ENCODE measurements at places on chromosomes 16 and 17.
A peak's percentile ranks its signal among the peaks of the same experiment; 100 is the strongest.

DNA sequence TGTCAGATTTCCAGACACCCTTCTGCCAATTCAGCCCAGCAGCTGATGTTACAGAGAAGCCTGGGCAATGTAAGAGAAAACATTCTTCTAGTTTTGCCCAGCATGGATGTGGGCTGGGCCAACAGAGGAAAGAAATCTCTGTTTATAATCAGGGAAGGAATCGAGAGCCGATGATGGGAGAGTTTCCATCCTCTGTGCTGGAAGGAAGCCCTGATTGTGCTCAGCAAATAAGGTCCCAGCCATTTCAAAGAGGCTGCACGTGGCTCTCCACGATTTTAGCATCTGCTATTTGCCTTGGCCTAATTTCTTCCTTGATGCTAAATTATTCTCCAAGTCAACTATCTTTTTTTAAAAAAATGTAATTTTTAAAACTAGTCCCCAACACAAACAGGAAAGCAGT is 70.0 kb downstream of the IRX6 start:
- no peak overlapping the region for H3K27ac ChIP-seq
- DNase-seq: no peak
- H3K27me3 ChIP-seq: peaks cover 4% of the 10 kb centered on the region
- H3K4me1 ChIP-seq: no peaks in the 10 kb centered on the region

- H3K4me3 ChIP-seq: no peak overlapping the region
- peaks cover 6% of the 10 kb centered on the region for H3K4me1 ChIP-seq
- peaks cover 11% of the 10 kb centered on the region for H3K27me3 ChIP-seq
- H3K36me3 ChIP-seq: no peaks in the 10 kb centered on the region
- no peak for DNase-seq
Observed at GRCh38 chr16:30621765-30622164, 11.6 kb upstream of the ZNF689 start.

GRCh38 chr17:7173687-7174602 is 5.2 kb downstream of the ASGR1 start:
- no peak overlapping the region for H3K4me3 ChIP-seq
- H3K27ac ChIP-seq: no peak overlapping the region
- DNase-seq: peak; percentile 28
- no peaks in the 10 kb centered on the region for H3K36me3 ChIP-seq
- H3K27me3 ChIP-seq: peaks cover 12% of the 10 kb centered on the region
- H3K4me1 ChIP-seq: peaks cover 10% of the 10 kb centered on the region

GRCh38 chr17:49910094-49910857 is 58.7 kb upstream of the DLX4 start:
- DNase-seq: no peak
- no peaks in the 10 kb centered on the region for H3K36me3 ChIP-seq
- H3K27me3 ChIP-seq: peaks cover 52% of the 10 kb centered on the region
- peak overlapping the region; percentile 26 for H3K4me3 ChIP-seq
- H3K4me1 ChIP-seq: no peaks in the 10 kb centered on the region

- no peak overlapping the region for H3K4me3 ChIP-seq
- H3K4me1 ChIP-seq: no peaks in the 10 kb centered on the region
- DNase-seq: no peak
- no peaks in the 10 kb centered on the region for H3K36me3 ChIP-seq
- H3K27me3 ChIP-seq: peaks cover 10% of the 10 kb centered on the region
Observed at GRCh38 chr16:558298-559020, 1.7 kb upstream of the PRR35 start.

DNA sequence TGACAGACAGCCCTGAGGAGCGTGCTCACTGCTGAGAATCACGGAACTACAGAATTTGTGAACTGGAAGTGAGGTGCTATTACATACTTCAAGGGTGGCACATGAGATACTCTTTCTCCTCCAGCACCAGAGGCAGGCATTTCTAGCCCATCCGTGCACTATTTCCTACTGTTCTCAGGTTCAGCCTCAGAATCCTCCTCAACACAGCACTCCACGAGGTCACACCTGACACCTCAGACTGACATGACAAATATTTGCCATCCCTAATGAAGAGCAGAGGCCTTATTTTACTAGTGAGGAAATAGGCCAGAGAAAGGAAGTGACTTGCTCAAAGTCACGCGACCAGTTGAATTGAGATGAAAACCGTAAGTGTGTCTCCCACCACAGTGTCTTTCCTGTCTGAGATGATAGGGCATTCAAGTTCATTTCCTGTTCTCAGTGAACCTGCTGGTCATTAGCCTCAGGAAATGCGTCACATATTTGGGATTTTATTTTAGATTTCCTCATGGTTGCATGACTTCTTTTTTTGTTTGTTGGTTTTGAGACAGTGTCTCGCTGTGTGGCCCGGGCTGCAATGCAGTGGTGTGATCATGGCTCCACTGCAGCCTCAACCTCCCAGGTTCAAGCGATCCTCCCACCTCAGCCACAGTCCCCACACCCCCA is 23.6 kb downstream of the SEZ6 start:
- peaks cover 18% of the 10 kb centered on the region for H3K4me1 ChIP-seq
- peaks cover 2% of the 10 kb centered on the region for H3K27me3 ChIP-seq
- peak overlapping the region; percentile 13 for H3K27ac ChIP-seq
- H3K36me3 ChIP-seq: no peaks in the 10 kb centered on the region
- peak; percentile 13 for DNase-seq

DNA sequence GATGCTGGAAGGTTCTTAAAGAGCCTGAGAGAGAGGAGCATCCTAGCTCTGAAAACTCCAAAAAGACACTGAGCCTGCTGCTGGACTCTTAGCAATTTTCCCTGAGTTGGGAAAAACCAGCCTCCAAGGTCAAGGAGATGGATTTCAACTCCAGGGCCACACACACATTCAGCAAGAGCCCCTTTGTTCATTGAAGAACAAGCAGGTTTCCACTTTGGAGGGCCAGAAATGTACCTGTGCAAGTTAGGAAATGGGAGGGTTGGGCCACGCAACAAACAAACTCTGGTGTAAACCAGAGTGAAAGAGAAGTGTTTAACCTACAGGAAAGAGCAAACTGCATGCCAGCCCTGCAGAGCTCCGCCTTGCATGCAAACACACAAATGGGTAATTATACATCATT is 264.8 kb upstream of the RPL38 start:
- DNase-seq: no peak
- peaks cover 2% of the 10 kb centered on the region for H3K27me3 ChIP-seq
- no peak overlapping the region for H3K27ac ChIP-seq
- H3K36me3 ChIP-seq: no peaks in the 10 kb centered on the region
- no peak overlapping the region for H3K4me3 ChIP-seq
- H3K4me1 ChIP-seq: no peaks in the 10 kb centered on the region

GRCh38 chr17:40552806-40553693 is 12.2 kb downstream of the CCR7 start:
- H3K4me3 ChIP-seq: peak overlapping the region; percentile 15
- peaks cover 91% of the 10 kb centered on the region for H3K4me1 ChIP-seq
- peaks cover 69% of the 10 kb centered on the region for H3K36me3 ChIP-seq
- no peak for DNase-seq

GRCh38 chr16:49061137-49061714 is 220.4 kb downstream of the CBLN1 start:
- no peaks in the 10 kb centered on the region for H3K27me3 ChIP-seq
- DNase-seq: no peak
- H3K4me1 ChIP-seq: no peaks in the 10 kb centered on the region
- no peak overlapping the region for H3K4me3 ChIP-seq
- no peaks in the 10 kb centered on the region for H3K36me3 ChIP-seq

GRCh38 chr17:72150632-72151460 is 30.0 kb downstream of the SOX9 start:
- H3K4me1 ChIP-seq: no peaks in the 10 kb centered on the region
- H3K36me3 ChIP-seq: no peaks in the 10 kb centered on the region
- H3K4me3 ChIP-seq: no peak overlapping the region

DNA sequence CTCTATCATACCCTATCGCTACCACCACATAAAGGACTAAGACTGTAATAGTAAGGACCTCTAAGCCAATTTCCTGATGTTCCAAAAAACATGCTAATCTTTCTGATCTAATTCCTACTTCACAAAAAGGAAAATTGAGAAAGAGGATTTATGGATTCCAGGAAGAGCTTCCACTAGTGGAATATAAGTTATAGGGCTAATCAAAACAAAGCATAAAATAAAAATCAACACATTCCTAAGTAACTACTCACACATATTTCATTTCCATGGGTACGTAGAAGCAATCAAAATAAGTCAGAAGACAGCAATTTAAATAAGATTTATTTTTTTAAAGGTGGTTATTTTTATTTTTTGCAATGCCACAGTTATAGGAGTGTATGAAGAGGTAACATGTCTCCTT is 12.4 kb downstream of the CCDC43 start:
- H3K27ac ChIP-seq: no peak overlapping the region
- H3K27me3 ChIP-seq: no peaks in the 10 kb centered on the region
- no peak overlapping the region for H3K4me3 ChIP-seq
- no peaks in the 10 kb centered on the region for H3K4me1 ChIP-seq
- DNase-seq: no peak

DNA sequence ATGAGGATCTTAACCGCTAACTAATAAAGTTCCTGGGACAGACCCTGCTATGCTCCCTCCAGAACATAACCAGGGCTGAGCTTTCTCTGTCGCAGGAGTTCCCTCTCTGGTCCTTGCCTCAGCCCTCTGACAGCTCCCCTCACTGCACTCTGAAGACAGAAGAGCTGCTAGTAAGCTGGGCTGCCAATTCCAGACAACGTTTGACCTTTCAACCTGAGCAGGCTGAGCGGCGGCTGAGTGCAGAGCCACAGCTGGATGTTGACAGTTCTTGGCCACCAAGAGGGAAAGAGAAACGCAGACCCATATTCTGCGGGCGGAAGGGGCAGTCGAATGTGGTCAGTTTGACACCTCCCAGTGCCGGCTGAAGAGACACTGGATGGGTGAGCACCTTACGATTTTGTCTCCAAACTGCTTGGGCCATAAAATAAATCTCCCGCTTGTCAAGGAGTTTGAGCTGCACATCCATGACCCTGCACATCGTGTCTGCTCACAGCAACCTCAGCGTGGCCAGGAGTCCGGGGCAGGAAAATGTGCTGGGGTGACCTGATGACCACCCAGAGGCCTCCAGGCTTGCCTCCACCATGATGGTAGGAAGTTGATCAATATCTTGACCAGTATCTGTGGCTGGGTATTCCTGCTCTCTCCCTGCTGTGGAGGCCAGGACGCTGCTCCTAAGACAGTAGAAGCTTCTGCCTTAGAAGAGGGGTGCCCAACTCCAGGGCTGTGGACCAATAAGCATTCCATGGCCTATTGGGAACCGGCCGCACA is 209.2 kb downstream of the PARN start:
- H3K27me3 ChIP-seq: no peaks in the 10 kb centered on the region
- no peak overlapping the region for H3K4me3 ChIP-seq
- DNase-seq: no peak
- no peaks in the 10 kb centered on the region for H3K4me1 ChIP-seq
- H3K36me3 ChIP-seq: no peaks in the 10 kb centered on the region
- H3K27ac ChIP-seq: no peak overlapping the region

- DNase-seq: no peak
- peak within 1 kb of the TSS; percentile 91 for H3K4me3 ChIP-seq
- peaks cover 45% of the 10 kb centered on the region for H3K4me1 ChIP-seq
Observed at GRCh38 chr16:57999971-58000705, at the start of gene ZNF319. Gene ZNF319 (minus strand): TSS chr16:58000672. CDS start chr16:57998265, 2,407 bp downstream.

DNA sequence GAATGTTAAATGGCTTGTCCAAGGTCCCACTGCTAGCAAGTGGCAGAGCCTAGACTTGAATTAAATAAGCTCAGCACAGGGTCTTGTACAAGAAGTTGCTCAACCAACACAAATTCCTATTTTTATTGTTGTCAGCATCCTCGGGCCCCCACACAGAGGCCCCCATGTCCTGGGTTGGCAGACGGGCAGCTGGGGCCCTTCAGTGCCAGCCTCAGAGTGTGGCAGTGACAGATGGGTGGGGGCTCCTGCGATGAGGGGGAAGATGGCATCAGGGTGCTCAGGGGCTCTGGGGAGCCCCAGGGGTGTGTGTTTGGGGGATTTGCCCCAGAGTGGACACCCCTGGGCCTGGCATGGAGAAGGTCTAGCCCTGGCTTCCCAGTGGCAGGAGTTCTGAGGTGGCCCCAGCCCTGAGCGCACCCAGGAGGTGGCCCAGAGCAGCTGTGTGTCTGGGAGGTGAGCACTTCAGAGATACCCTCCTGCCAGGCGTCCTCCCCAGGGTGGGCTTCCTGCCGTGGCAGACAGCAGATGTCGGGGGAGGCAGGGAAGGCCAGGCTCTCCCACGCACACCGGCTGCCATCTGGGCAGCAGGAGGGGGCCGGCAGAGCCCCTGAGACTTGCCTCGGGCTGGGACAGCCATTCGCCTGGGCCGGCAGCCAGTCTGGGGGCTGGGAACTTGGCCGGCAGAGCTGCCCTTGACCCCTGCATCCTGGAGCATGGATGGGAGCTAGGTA is 150.8 kb downstream of the C16orf78 start:
- no peak for DNase-seq
- no peaks in the 10 kb centered on the region for H3K36me3 ChIP-seq
- H3K4me3 ChIP-seq: no peak overlapping the region
- H3K27ac ChIP-seq: no peak overlapping the region
- no peaks in the 10 kb centered on the region for H3K27me3 ChIP-seq

DNA sequence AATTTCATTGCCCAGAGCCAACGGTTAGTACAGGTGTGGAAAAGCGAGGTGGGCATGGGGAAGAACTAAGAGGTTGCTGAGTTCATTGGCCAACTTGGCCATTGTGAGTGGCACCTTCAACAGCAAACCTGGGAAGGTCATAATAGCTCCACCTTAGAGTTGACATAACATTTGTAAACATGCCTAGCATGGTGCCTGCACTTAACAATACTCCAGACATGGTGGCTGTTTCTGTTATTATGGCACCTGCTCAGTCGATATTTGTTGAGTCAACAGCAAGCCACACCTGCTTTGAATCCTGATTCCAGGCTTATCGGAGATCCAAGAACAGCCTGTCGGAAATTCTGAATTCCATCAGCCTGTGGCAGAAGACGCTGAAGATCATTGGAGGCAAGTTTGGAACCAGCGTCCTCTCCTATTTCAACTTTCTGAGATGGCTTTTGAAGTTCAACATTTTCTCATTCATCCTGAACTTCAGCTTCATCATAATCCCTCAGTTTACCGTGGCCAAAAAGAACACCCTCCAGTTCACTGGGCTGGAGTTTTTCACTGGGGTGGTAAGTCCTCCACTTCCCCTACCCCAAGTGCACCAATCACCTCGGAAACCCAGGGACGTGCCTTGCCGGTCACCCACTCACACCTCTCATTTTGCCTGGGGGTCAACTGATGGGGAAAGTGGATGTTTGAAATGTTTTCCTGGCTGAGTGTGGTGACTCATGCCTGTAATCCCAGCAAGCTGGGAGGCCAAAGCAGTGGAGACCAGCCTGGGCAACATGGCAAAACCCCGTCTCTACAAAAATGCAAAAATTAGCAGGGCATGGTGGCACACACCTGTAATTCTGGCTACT is 46.0 kb downstream of the TMC5 start:
- H3K27ac ChIP-seq: no peak overlapping the region
- DNase-seq: no peak
- no peaks in the 10 kb centered on the region for H3K4me1 ChIP-seq
- H3K4me3 ChIP-seq: no peak overlapping the region
- H3K27me3 ChIP-seq: peaks cover 3% of the 10 kb centered on the region

DNA sequence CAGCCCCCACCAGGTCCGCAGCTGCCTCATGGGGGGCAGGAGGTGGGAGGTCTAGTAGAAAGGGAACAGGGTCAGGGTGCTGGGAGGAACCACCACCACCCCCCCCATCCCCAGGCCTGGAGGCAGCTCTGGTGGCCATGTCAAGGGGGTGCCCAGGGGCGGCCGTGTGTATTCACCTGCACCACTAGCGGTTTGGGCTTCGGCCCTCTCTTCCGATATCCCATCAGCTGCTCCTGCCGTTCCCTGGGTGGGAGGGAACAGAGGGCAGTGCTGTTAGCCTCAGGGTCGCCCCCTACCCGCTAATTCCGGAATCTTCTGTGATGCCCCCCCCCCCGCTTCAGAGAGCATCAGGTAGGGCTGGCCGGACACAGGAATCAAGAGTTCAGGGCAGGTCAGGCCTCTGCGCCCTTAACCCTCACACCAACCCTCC is 3.8 kb downstream of the CBX4 start:
- no peak overlapping the region for H3K4me3 ChIP-seq
- peaks cover 9% of the 10 kb centered on the region for H3K4me1 ChIP-seq
- no peak for DNase-seq
- H3K27ac ChIP-seq: no peak overlapping the region
